GM12878 (cell line): ENCODE measurements at places on chromosomes 6 and 20.
A peak's percentile ranks its signal among the peaks of the same experiment; 100 is the strongest.

GRCh38 chr20:2922957-2923356 is 49.7 kb downstream of the PTPRA start:
- no peak overlapping the region for H3K27ac ChIP-seq
- H3K36me3 ChIP-seq = peaks cover 2% of the 10 kb centered on the region
- H3K27me3 ChIP-seq = no peaks in the 10 kb centered on the region
- H3K4me1 ChIP-seq = no peaks in the 10 kb centered on the region

DNA sequence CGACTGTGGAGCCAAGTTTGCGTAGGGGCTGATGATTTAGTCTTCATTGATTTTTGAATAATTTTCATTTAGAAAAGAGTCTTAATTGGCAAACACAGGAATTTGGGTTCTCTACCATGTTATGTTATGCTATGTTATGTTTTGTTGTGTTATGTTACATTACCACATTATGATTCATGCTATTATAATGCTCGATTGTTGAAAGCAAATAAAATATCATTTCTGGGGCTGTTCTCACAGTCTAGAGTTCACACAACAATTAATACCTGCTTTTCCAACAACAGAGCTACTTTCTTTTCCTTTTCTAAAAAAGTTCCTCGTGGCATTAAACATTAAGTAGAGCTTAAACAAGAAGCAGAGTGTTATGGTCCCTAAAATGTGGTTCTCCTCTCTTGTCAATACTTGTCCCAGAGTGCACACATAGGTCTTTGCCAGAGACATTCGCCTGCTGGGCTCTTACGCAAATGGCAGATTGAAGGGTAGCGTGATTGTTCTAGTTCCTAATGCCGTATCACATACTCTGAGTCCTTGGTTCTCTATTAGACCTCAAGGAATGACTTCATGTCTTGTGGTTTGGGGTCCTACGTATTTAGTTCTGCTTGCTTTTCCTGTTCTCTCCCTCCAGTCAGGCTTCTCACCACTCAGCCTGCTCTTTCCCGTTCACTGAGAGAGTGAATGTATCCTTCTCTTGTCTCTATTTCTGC is 370.3 kb downstream of the CD109 start:
- H3K4me1 ChIP-seq = no peaks in the 10 kb centered on the region
- no peaks in the 10 kb centered on the region for H3K36me3 ChIP-seq
- no peaks in the 10 kb centered on the region for H3K27me3 ChIP-seq
- no peak overlapping the region for H3K27ac ChIP-seq
- H3K4me3 ChIP-seq = no peak overlapping the region
- DNase-seq = no peak

DNA sequence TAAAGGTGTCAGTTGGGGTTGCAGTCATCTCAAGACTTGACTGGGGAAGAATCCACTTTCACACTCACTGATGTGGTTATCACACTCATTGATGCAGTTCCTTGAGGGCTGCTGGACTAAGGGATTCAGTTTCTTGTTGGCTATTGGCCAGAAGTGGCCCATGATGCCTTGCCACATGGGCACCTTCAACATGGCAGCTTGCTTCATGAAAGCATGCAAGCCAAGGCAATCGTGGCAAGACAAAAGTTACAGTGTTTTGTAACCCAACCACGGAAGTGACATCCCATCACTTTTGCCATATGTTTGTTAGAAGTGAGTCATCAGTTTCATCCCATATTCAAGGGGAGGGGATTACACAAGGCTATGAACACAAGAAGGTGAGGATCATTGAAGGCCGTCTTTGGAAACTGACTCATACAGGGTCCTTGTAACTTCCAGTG is 3.8 kb upstream of the RANBP9 start:
- no peak overlapping the region for H3K27ac ChIP-seq
- H3K4me3 ChIP-seq = no peak overlapping the region
- H3K27me3 ChIP-seq = no peaks in the 10 kb centered on the region
- peak; percentile 37 for DNase-seq
- no peaks in the 10 kb centered on the region for H3K4me1 ChIP-seq
- H3K36me3 ChIP-seq = no peaks in the 10 kb centered on the region

DNA sequence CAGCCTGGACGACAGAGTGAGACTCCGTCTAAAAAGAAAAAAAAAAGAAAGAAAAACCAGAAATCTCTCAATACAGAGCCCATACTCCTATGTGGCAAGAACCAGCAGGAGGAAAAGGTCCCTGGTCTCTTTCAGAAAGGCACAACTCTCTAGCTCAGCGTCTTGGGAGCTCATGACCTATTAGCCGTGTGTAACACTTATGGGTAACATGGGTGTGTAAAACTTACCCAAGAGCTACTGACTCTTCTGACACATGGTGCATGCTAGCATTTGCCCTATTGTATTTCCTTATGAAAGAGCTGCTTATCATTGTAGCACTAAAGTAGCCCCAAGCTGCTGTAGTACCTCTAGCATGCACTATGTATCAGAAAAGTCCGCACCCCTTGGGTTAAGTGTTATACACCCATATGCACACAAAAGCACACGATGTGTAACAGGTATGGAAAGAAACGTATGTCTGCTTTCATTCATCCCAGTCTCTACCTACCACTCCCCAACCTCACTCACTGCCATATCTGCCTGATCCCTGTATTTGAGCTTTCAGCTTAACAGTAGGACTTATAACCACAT is 85.4 kb downstream of the ZMYND8 start:
- peaks cover 31% of the 10 kb centered on the region for H3K36me3 ChIP-seq
- no peaks in the 10 kb centered on the region for H3K27me3 ChIP-seq
- no peak overlapping the region for H3K27ac ChIP-seq
- no peak for DNase-seq
- H3K4me3 ChIP-seq = no peak overlapping the region

- peaks cover 13% of the 10 kb centered on the region for H3K4me1 ChIP-seq
- no peaks in the 10 kb centered on the region for H3K36me3 ChIP-seq
- DNase-seq = no peak
- no peak overlapping the region for H3K4me3 ChIP-seq
- no peaks in the 10 kb centered on the region for H3K27me3 ChIP-seq
These were observed 18.6 kb downstream of the RRBP1 start for GRCh38 chr20:17663486-17663885.

- H3K27ac ChIP-seq = no peak overlapping the region
- no peaks in the 10 kb centered on the region for H3K36me3 ChIP-seq
- no peak overlapping the region for H3K4me3 ChIP-seq
These were observed 37.5 kb downstream of the YTHDF1 start for GRCh38 chr20:63178446-63178820.

DNA sequence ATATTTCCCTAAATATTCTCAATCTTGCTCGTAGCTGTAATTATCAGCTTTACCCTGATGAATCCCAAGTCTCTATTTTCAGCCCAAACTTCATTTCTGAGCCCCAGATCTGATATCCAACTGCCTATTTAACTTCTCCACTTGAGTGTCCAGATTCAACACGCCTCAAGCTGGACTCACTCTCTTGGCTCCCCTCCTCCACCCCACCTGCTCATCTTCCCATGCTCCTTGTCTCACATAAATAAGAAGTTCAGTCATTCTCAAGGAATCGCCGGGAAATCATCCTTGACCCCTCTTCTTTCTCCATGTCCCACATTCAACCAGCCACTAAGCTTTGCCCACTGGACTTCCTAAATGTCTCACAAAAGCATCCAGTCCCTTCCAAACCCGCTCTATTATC is 89.9 kb upstream of the STMND1 start:
- DNase-seq = no peak
- H3K36me3 ChIP-seq = no peaks in the 10 kb centered on the region
- H3K27me3 ChIP-seq = peaks cover 2% of the 10 kb centered on the region; the same call in 1 of the 2 replicates
- no peak overlapping the region for H3K27ac ChIP-seq
- H3K4me1 ChIP-seq = no peaks in the 10 kb centered on the region

- no peak overlapping the region for H3K27ac ChIP-seq
- H3K4me1 ChIP-seq = no peaks in the 10 kb centered on the region
- H3K36me3 ChIP-seq = no peaks in the 10 kb centered on the region
These were observed 703.8 kb downstream of the RFPL4B start for GRCh38 chr6:113050979-113051378.

GRCh38 chr6:42137194-42137753 is 5.1 kb downstream of the C6orf132 start:
- H3K4me1 ChIP-seq = peaks cover 4% of the 10 kb centered on the region; the same call in 1 of the 2 replicates
- H3K27me3 ChIP-seq = peaks cover 2% of the 10 kb centered on the region
- no peak overlapping the region for H3K4me3 ChIP-seq
- H3K27ac ChIP-seq = no peak overlapping the region

GRCh38 chr6:150001295-150002008 is 23.9 kb downstream of the RAET1L start:
- no peak overlapping the region for H3K4me3 ChIP-seq
- H3K27me3 ChIP-seq = peaks cover 3% of the 10 kb centered on the region; the same call in 1 of the 2 replicates
- no peaks in the 10 kb centered on the region for H3K36me3 ChIP-seq
- peak; percentile 67 for DNase-seq

DNA sequence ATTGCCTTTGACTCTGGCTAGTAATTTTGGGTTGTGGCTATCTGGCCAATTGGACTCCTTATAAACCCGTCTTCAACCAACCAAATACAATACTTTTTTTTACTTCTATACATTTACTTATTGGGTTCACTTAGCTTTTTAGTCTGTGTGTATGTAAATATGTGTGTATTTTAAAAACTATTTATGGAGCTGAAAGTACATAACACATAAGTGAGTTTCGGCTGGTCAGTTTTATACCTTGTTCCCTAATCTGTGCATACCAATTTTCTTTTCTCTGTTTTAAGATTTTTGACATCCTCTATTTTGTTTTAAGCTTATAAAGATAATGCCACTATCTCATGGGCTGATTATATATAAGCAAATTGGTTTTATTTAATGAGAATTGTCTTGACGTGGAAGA is 129.5 kb downstream of the LRRC1 start:
- H3K27me3 ChIP-seq = no peaks in the 10 kb centered on the region
- H3K36me3 ChIP-seq = no peaks in the 10 kb centered on the region
- no peak for DNase-seq
- H3K4me1 ChIP-seq = no peaks in the 10 kb centered on the region

DNA sequence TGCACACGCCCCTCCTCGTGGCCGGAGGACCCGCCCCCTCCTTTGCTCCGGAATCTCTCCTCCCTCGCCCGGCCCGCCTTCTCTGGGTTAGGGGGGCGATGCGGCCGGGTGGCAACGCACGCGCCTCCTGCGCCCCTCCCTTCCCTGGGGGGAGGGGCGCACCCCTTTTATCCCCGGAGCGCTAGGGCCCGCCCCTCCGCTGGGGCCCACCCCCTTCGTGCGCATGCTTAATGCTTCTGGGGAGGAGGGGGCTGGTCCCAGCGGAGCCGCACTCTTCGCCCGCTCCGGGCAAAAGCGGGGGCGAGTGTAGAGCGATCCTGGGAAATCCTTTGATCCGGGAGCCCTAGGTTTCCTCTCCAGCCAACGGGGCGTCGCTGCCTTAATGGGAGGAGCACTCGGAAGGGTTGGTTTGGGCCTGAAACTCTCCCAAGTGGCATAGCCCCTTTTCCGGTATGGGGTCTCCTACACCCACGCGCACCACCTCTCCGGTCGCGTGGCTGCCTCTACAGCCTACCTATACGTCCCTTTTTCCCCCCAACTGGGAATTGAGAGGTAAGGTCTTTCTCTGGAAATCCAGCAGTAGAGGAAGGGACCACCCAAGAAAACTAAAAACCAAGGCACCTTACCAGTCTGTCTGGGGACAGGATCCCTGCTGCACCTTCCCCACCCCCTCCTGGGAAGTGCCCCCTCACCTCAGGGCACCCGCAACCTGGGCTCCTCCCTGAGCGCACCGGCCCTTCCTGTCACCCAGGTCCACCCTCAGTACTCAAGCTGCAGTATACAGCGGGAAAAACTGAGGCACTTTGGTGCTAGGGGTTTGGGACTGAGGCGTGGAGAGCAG is 2.1 kb downstream of the SOX12 start:
- no peaks in the 10 kb centered on the region for H3K27me3 ChIP-seq
- H3K4me3 ChIP-seq = peak overlapping the region; percentile 85
- no peaks in the 10 kb centered on the region for H3K36me3 ChIP-seq
- peak; percentile 68 for DNase-seq
- peak overlapping the region; percentile 34 for H3K27ac ChIP-seq

GRCh38 chr6:78308025-78308424 is 559.3 kb upstream of the IRAK1BP1 start:
- no peak overlapping the region for H3K27ac ChIP-seq
- no peaks in the 10 kb centered on the region for H3K36me3 ChIP-seq
- H3K4me1 ChIP-seq = no peaks in the 10 kb centered on the region
- no peak overlapping the region for H3K4me3 ChIP-seq

DNA sequence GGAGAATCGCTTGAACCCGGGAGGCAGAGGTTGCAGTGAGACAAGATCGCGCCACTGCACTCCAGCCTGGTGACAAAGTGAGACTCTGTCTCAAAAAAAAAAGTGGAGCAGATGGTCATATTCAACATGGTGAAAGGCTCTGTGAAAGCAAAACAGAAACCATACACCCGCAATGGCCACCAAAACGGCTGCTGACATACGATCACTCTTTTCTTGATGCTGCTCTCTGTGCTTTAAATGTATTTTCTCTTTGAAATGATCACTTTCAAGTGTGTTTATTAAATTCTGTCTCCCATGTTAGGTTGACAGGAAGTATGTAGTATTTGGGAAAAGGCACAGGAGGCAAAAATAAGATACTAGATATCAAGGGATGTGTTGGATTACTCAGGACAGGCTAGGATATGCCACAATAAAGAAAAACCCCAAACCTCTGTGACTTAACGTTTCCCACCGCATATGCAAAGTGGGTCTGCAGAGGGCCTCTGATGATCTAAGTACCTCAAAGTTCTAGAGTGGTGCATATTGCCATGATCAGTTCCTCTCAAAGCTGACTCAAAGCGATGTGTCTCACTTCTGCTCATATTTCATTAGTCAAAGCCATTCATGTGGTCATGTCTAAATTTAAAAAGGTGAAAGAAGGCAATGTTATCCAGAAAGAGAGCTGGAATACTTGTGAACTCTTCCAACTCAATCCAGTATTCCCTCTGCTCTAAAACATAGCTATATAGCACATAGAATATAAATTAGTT is 155.1 kb upstream of the SOX4 start:
- H3K4me1 ChIP-seq = peaks cover 17% of the 10 kb centered on the region
- no peaks in the 10 kb centered on the region for H3K36me3 ChIP-seq
- peak overlapping the region; percentile 89 for H3K27ac ChIP-seq
- DNase-seq = peak; percentile 97
- no peaks in the 10 kb centered on the region for H3K27me3 ChIP-seq
- peak overlapping the region; percentile 60; the same call in 1 of the 2 replicates for H3K4me3 ChIP-seq

- DNase-seq = no peak
- no peak overlapping the region for H3K4me3 ChIP-seq
- no peaks in the 10 kb centered on the region for H3K27me3 ChIP-seq
- no peaks in the 10 kb centered on the region for H3K36me3 ChIP-seq
- peaks cover 38% of the 10 kb centered on the region for H3K4me1 ChIP-seq
These were observed 50.3 kb downstream of the ADTRP start for GRCh38 chr6:11727998-11728961.

DNA sequence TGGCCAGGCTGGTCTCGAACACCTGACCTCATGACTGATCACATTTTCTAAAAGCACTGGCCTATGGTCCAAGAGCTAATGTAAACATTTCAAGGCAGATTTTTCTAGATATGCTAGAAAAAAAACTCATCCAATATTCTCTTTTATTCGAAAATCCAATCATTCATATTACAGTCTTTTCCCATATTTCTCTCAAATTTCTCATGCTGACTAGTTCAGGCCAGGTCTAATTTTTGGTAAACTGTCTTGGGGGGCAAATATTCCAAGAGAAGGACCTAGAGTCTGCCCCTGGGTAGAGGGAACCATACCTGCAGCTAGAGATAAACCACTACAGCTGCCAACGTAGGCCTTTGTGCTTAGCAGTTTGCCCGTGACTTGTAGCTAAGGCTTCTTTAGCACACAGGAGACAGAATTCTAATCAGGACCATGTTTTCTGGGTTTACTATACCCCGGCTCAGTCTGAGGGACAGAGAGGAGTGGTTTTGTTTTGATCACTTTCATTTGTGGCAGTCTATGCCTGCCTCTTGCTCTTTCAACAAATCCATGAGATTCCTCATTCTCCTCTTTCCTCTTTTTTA is 71.8 kb upstream of the CITED2 start:
- no peaks in the 10 kb centered on the region for H3K27me3 ChIP-seq
- DNase-seq = no peak
- peaks cover 6% of the 10 kb centered on the region; the same call in 1 of the 2 replicates for H3K4me1 ChIP-seq
- H3K27ac ChIP-seq = no peak overlapping the region
